ELF-1 (cell line): ENCODE measurements at places on chromosomes 7 and 10.

- no peak for DNase-seq
These were observed 606.3 kb upstream of the C7orf33 start for GRCh38 chr7:147984265-147984664.

DNA sequence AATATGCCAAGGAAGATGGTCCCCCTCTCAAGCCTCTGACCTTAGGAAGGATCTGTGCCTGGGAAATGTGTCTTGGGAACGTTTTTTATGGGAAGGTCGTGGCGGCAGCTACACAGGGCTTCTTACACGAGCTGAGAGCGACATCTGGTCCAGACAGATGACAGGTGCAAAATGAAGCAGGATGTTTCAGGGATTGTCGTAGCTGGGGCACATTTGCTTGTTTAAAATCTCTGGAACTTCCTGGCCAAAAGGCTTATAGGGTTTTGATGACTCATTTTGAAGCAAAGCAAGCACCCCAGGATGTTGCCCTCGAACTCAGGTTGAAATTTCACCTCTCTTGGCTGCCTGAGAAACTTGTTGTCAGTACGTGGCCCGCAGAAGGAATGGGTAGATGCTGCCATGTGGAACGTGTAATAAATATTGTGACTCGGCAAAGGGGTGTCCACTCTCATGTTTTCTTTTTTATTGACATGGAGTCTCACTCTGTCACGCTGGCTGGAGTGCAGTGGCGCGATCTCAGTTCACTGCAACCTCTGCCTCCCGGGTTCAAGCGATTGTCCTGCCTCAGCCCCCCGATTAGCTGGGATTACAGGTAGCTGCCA, 117.5 kb downstream of the CAMK1D start:
- DNase-seq: no peak

DNA sequence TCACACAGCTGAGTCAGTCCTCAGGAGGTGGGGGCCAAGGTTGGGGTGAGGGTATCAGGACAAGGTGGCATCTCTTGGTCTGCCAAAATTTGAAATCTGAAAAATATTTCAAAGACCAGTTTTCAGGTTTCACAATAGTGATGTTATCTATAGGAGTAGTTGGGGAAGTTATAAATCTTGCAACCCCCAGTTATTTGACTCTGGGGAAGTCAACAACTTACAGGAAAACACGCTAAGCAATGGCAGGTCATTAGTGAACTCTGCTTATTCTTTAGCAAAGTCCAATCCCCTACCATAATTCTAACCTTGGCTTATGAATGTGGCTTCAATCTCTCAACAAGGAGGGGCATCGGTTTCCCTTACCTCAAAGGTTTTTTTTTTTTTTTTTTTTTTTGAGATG, 94.9 kb downstream of the MARCHF5 start:
- DNase-seq: no peak

DNA sequence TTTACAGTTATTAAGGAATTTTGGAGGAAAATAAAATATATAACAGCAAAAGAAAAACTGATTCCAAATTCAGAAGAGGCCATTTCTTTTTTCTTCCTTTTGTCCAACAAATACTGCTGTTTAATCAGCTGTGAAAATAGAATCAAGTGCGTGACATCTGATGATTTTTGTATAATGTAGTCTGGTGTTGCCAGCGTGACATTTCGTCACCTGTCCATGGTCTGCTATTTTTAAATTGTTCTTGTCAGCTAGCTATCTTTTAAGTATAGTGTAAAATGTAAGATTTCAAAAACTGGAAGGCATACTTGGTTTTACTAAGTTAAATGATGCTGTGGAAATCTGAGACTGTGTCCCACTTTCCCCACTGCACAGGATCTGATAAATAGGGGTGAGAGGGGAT, 105.9 kb downstream of the CPEB3 start:
- no peak for DNase-seq
